ENCODE measurements at places on chromosomes 2 and 18.
A peak's percentile ranks its signal among the peaks of the same experiment; 100 is the strongest.

GRCh38 chr18:58322464-58322863 is 278.4 kb downstream of the NEDD4L start:
- DNase-seq = no peak

GRCh38 chr18:32922951-32923430 is 150.2 kb upstream of the KLHL14 start:
- no peak for DNase-seq

GRCh38 chr2:41928526-41928925 is 119.3 kb upstream of the PKDCC start:
- no peak for DNase-seq

DNA sequence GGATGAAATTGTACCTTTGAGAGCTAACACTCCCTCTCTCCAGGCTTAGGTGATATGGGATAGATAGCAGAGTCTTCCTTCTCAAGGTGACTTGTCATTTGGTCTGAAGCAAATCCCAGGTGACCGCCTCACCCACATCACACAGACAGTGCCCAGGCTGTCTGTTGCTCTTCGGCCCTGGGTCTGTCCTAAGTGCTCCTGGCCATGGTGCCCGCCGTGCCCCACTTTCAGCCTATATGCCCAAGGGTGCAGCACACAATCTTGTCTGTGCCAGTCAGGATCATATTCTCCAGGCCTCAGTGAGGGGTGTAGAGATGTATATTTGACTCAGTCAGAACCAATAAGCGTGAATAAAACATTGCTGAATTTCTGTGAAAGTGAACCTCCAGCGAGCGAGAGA is 326.8 kb downstream of the DYSF start:
- DNase-seq = no peak

DNA sequence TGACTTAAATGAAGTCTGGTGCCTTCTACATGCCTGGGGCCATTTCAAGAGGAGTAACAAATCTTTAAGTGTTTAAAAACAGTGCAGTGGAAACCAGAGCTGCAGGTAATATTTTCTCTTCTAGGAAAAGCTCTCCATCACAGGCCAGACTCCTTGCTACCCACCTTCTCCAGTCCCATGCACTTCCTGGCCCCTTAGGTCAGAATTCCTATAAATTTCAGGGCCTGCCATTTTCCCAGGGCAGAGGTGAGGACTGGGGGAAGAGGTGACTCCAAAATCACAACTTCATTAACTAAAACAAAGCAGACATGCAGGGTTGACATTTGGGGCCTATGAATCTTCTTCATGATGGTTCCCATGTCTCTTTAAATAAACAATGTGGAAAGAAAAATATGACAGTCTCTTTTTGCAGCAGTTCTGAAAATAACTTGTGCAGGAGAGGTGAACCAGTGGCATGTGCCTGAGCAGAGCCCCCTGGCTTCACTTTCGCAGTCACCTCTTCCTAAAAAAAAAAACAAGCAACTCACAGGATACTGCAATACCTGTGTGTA is 63.7 kb upstream of the TANC1 start:
- no peak for DNase-seq

DNA sequence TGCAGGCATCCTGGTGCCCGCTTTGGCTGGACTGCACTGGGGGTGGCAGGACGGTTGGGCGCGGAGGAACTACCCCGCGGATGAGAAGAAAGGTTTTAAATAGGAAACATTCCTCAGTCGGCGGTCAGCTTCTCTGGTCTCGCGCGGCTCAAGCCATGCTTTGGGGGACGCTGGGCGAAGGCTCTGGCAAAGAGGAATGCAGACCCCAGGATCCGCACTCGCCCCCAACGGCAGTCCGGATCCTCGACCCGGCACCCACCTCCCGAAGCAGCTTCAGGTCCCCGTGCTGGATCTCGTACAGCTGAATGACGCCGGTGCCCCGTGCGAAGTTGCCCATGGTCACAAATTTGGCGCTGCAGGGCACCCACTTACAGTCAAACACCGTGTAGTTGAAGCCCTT is 686 bp upstream of the PNO1 start:
- peak; percentile 22 for DNase-seq

DNA sequence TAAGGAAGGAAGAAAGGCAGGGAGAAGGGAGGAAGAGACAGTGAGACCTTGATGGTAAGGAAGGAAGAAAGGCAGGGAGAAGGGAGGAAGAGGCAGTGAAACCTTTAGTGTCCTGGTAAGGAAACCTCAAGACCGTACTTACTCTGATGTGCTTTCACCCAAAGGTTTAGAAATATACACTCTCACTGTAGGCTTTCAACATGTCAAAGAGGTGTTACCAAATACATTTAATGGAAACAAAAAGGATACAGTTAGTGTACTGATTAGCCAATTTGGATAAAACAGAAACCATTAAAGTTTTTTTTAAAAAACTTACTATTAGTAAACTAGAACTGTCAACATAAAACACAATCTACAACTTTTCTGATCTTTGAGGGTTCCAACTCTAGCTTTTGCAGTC is 7.1 kb downstream of the FBXO15 start:
- DNase-seq = no peak

GRCh38 chr2:24336811-24337210 is 23.5 kb downstream of the ITSN2 start:
- DNase-seq = no peak

GRCh38 chr18:79389689-79390088 is 6.0 kb upstream of the NFATC1 start:
- DNase-seq = no peak

- no peak for DNase-seq
Observed at GRCh38 chr18:49517483-49517882, 30.4 kb upstream of the C18orf32 start.

GRCh38 chr2:198775737-198776136 is 682.0 kb downstream of the SATB2 start:
- no peak for DNase-seq

GRCh38 chr2:183656121-183656520 is 531.9 kb downstream of the NUP35 start:
- DNase-seq = no peak

DNA sequence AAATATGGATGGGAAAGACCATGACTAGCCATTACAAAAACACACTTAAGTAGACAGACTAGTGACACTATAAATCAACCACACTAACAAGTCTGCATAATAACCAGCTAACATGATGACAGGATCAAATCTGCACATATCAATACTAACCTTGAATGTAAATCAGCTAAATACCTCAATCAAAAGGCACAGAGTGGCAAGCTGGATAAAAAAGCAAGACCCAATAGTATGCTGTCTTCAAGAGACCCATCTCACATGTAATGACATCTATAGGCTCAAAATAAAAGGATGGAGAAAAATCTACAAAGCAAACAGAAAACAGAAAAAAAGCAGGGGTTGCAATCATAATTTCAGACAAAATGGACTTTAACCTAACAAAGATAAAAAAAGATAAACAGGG is 16.3 kb downstream of the PFN4 start:
- no peak for DNase-seq

- DNase-seq = no peak
Observed at GRCh38 chr2:218419630-218420216, 800 bp downstream of the VIL1 start.

GRCh38 chr2:229695961-229696360 is 18.4 kb downstream of the DNER start:
- DNase-seq = no peak

GRCh38 chr2:121579309-121579708 is 48.6 kb downstream of the RNU4ATAC start:
- no peak for DNase-seq

DNA sequence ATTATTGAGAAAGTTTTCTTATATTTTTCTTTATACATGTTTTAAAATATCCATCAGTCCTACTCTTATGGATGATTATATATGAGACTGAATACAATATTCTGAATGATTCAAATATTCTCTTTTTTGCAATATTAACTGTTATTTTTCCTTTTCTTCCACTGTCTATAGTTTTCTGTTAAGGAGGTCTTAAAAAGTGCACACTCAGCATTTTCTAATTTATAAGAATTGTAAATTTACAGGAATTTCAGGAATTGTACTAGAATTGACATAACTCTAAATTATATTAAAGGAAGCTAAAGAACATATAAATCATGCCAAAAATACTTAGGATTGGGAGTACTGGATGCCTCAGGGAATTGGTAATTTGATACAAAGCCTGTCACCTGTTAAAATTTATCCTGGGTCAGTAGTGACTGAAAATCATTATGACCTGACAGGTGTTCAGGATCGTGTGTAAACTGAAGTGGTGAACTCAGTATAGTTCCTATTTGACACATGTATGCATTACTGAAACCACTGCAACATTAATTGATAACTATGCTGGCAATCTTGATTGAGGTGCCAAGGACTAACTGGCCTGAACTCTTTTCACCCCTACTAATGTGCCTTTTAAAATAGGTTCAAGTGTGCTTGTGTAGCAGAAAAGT is 30.4 kb downstream of the MSTN start:
- no peak for DNase-seq

DNA sequence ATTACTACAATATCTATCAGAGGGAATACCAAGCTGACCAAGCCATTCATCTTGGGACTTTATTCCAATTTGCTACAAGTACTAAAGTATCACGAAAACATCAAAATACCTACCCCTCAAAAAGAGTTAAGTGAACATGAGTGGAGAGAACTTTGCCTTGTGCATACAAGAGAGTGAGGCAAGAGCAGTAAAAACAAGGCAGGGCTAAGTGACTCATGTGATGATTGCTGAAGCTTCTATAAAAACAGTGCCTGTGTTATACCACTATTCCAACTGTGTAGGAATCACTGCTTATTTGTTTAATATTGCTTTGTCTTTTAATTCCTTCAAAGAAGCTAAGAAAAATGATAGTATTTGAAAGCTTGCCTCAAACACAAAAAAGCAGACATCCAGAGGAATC is 61.2 kb downstream of the FARSB start:
- no peak for DNase-seq

GRCh38 chr2:30257266-30258214 is 26.2 kb downstream of the LBH start:
- DNase-seq = no peak

- DNase-seq = no peak
Observed at GRCh38 chr18:79385708-79386341, 9.9 kb upstream of the NFATC1 start.

DNA sequence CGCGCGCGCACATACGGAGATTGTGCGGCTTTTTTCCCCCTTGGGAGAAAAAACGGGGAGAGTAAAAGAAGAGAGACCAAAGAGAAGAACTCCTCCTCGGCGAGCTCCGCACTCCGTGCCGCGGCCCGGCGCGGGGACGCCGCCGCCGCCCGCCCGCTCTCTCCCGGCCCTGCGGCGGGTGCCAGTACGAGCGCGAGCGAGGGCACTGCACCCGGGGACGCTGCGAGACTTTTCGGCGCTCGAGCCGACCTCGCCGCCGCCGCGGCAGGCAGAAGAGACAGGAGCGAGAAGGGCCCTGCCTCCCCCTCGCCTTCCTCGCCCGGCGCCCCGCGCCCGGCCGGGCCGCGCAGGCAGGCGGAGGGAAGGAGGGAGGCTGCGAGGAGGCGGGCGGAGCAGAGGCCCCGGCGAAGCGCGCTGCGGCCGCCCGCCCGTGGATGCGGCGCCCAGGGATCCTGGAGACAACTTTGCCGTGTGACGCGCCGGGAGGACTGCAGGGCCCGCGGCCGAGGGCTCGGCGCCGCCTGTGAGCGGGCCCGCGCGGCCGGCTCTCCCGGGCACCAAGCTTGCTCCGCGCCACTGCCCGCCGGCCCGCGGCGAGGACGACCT is 857 bp upstream of the INHBB start:
- DNase-seq = no peak

DNA sequence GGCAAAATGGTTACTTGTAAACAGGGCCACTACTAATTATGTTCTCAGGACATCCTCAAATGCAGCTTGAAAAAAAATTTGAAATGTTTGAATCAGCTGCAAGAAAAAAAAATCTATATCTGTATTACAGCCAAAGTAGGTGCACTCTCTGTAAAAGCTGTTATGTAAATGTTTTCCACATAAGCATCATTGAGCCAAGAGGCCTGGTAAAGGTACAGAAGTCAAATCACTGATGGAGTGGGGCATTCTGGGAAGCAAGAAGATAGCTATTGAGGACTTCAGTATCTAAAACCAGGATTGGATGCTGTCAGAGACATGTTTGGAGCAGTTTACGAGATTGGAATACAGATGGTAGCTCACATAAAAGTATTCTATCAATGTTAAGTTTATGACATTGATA is 80.3 kb downstream of the MAPRE2 start:
- DNase-seq = no peak

- DNase-seq = no peak
Observed at GRCh38 chr2:179275253-179276012, 10.8 kb upstream of the SESTD1 start.

GRCh38 chr2:197821550-197822289 is 17.3 kb downstream of the PLCL1 start:
- DNase-seq = no peak

DNA sequence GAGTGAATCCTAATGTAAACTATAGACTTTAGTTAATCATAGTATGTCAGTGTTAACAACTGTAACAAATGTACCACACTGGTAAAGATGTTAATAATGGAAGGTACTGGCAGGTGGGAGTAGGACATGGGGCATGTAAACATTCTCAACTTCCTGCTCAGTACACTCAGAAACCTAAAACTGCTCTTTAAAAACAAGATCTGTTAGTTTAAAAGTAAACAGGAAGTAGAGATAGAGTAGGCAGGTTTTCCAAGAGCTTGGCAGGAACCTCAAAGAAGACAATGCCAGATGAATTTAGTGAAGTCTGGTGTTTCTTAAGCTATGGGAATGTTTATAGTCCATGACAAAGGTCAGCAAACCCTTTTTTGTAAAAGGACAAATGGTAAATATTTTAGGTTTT is 46.6 kb downstream of the CCDC138 start:
- DNase-seq = no peak

DNA sequence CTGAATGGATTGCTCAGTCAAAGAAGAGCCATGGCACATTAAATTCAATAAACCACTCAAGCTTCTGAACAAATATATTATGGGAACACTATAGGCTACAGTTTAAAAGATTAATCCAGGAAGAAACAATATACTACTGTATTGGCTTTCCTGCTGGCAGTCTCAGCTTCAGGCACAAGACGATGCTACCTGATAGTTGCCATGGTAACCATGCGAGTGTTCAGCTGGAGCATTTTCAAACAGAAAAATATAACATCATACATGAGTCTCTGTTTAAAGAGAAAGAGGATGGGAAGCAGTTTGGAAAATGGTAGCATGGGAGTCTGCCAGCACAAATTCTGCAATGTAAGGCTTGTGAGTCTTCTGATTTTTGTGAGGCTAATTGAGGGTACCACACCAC is 65.9 kb upstream of the CPO start:
- DNase-seq = no peak

DNA sequence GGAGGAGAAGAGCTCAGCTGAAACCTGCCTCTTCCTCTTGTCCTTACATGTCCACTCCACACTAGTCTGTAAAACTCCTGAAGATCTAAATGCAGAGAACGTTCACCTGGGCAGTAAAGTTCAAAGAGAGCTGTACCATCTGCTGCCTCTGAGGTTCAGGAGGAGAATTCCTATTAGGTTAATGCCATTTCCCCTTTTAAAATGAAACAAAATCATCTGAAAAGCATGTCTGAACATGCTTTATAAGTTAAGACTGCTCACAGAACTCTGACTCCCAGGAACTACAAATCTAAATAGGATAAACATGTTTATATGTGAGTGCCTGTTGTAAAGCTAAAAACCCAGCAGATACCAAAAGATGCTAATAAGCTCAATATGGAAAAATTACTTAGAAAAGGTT is 164.4 kb downstream of the AFF3 start:
- DNase-seq = no peak

Measured in GM18507 (cell line).